Choroid plexus epithelial cell (primary cell): ENCODE measurements at places on chromosomes 13 and 19.
A peak's percentile ranks its signal among the peaks of the same experiment; 100 is the strongest.

GRCh38 chr19:32652894-32653598, 21.9 kb downstream of the ANKRD27 start:
- DNase-seq = peak; percentile 72

DNA sequence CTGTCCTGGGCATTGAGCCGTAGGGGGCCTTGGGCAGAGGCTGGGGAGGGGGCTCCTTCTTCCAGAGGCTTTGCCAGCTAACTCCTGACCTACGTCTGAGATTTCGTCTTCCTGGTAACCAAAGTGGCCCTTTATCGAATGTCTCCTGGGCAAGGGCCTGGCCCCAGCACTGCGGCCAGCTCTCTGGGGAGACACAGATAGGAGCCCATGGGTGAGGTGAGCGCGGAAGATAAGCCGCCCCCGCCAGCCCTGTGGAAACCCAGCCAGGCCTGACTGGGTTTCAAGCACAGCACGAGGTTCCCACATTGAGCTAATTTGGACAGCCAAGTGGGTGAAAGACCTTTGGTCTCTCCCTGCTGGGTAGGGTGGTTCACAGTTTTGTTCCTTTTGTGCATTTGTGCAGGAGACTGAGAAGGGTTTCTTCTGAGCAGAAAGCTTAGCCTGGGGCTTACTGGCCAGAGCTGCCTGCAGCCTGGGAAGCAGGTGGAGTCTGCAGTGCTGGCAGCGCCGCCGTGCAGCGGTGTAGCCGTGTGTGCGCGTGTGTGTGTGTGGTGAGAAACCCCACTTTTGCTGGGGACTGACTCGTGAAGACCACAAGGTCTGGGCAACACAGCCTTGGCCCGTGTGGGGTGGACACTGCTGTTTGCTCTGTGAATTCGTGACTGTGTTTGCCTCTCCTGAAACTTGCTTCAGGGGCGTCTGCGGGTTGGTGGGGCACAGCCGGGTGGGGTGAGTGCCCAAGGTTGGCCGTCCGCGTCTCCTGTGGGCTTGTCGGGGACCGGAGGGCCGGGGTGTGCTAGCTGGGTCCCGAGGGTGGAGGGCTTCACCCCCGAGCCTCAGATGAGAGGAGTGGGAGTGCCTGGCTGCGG, 2.5 kb downstream of the BSG start:
- DNase-seq = peak; percentile 76

DNA sequence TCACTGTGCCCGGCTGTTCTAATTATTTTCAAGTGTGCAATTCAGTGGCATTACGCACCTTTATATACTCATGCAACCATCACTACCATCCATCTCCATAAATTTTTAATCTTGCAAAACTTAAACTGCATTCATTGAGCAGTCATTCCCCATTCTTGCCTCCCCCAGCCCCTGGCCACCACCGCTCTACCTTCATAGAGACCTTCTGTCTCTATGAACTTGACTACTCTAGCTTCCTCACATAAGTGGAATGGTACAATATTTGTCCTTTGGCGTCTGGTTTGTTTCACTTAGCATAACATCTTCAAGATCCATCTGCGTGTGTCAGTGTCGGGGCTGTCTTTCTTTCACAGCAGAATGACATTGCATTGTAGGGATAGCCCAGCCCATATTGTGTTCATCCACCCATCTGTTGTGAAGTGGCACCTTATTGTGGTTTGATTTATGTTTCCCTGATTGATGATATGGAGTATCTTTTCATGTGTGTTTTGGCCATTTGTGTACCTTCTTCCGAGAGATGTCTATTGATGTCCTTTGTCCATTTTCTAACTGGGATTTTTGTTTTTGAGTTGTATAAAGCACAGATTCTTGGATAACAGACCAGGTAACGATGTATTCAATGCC, 64.8 kb upstream of the FLT1 start:
- no peak for DNase-seq

GRCh38 chr19:20414120-20414519, 151.5 kb downstream of the ZNF737 start:
- no peak for DNase-seq

DNA sequence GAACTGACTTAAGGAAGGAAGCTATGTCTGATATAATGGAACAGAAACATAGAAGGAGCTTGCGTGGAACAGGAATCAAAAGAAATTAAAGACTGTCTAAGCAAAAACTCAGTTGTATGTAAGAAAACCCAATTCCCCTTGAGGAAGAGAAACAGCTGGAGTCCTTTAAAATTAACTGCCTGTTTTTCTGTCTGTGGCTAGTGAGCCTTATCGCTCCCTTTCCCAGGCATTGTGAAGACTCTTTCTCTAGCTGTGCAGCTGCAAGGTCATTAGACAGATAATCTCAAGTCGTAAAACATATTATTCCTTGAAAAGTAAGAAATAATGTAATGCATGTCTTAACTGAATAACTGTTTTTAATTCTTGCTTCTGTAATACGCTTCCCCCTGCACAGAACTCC, 39.7 kb upstream of the IGSF23 start:
- no peak for DNase-seq
